Activated T-cell treated with anti-CD3 and anti-CD28 coated beads for 48 hours (primary cell): ENCODE measurements at places on chromosomes 1 and 21.

- DNase-seq, result no peak
Measured at GRCh38 chr1:8343044-8343443, 25.1 kb downstream of the SLC45A1 start.

DNA sequence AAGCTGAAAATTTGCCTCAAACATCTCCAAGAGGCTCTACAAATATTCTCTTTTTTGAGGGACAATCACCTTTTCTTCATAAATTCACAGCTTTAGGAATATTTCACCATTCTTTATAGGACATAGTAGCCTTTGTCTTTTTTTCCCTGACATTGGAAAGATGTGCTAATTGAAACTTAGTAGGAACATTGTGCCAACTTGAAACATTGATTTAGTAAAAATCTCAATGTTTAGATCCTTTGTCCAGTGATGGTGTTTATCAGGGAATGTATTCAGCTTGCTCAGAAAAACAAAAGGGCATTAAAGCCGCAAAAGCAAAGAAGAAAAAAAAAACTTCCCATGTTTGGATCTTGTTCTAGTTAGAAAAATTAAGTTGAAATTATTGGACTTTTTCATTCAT lies 52.1 kb downstream of the DPT start:
- no peak for DNase-seq

GRCh38 chr1:160577671-160578070 lies 1.6 kb downstream of the CD84 start:
- no peak for DNase-seq

DNA sequence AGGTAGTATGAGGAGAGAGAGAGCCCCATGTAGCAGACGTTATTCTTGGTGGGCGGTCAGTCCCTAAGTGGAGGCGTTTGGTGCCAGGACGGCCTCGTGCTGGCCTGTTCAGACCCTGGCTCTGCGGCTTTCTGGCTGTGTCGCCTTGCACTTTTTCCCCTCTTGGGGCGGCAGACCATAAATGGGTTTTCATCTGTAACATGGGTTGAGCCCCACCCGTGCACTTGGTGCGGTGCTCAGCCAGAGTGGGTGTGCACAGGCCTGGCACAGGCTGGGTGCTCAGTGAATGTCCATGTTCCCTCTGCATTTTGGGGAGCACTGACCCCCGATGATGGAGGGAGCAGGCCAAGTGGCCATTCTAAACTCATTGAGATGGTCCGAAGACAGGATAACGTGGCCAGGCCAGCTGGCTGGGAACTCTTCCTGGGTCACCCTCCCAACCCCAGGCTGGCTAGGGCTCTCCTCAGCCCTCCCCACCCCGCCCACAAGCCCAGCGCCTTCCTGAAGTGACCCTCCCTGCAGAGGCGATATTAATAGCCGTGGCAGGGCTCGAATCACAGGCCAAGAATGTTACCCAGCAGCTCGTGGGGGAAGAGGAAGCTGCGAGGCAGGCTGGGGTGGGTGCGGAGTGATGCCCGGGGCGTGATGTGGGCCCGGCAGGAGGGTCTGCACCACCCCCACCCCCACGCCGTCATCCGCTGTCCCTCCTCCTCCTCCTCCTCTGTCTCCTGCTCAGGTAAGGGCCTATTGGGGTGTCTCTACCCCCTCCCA lies 78.5 kb downstream of the ARHGEF10L start:
- DNase-seq, result no peak

DNA sequence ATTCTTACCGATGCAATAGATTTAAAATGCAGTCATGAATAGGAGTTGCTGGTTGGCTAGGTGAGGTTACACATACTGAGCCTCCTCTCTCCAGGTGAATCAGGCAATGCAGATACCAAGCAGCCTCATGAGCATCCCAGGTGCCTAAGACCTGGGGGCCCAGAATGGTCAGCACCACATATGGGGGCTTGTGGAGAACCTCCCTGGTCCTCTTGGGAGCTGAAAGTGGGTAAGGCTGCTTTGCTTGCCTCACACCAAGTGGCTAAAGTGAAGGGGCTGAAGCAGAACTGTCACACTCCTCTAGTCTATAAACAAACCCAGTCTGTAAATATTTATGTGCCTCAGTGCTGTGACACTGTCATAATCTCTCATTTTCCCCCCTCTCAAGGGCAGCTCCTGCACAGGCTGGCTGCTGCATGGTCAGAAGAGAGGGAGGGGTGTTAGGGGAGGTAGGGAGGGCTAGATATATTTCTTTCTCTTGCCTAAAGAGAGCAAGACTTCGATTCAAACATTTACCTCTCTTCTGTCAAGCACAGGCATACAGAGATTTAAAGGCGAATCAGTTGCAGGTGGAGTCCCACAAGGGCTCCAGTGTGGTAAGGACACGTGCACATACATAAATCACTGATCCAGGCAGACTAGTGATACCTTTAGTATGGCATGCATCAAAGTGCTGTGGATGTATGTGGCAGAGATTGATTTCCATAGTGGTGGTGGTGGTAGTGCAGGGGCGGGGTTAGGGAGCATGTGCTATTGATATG lies 157.9 kb upstream of the TNR start:
- no peak for DNase-seq
